Ammon's horn (tissue), 1 donor: ENCODE measurements at places on chromosomes 7 and 10.

- no peak for DNase-seq
Measured at GRCh38 chr7:89259085-89259484, 463.5 kb upstream of the TEX47 start.

GRCh38 chr10:23095404-23095965 lies at the start of gene MSRB2:
Gene MSRB2 (plus strand): TSS chr10:23095579. CDS start chr10:23095609, 30 bp downstream.
- peak; percentile 98 for DNase-seq

DNA sequence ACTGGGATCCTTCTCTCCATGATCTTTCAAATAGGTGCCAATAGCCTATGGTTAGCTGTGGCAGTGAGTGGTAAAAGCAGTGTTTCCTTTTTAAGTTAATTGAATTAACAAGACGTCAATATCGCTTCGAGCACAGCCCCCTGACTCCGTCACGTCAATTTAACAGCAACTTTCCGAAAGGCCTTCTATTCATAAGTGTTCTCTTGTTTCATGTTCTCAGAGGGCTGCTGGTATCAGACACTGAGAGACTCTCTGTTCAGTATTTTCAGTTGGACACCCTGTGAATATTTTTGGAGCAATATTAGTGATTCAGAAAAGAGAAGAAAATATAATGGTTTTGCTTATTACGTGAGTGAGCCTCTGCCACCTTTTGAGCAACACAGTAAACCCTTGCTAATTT lies 174.2 kb upstream of the INSYN2A start:
- no peak for DNase-seq

GRCh38 chr10:86341361-86341811 lies 25.2 kb downstream of the GRID1 start:
- DNase-seq: no peak

DNA sequence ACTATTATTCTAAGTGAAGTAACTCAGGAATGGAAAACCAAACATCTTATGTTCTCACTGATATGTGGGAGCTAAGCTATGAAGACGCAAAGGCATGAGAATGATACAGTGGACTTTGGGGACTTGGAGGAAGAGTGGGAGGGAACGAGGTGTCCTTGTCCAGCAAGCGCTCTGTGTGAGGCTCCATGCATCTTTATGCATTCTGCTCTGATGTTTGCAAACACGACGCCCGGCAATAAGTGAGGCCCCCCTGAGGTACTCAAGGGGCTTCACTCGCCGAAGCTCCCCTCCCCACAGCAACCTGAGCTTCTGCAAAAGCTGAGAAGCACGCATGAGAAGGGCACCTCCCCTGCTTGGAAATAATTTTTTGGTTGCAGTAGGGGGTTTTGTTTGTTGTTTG lies 103.3 kb downstream of the LHPP start:
- DNase-seq: no peak

DNA sequence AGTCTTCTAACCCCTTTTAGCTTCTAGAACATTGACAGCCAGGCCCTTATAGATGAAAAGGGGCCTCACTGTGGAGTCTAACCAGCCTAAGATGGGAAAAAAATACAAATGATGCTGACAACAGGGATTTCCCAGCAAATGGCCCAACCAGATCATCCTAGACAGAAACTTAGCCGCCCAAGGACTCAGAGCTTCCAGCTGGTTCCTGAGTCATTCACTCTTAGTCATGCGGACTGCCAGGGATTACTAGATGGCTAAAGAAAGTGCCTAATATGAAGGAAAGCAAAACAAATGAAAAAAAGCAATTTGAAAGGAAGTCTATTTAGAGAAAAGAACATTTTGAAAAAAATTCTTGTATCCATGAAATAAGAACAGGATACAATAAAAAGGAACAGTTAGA lies 23.7 kb downstream of the TSPAN14 start:
- DNase-seq: no peak

DNA sequence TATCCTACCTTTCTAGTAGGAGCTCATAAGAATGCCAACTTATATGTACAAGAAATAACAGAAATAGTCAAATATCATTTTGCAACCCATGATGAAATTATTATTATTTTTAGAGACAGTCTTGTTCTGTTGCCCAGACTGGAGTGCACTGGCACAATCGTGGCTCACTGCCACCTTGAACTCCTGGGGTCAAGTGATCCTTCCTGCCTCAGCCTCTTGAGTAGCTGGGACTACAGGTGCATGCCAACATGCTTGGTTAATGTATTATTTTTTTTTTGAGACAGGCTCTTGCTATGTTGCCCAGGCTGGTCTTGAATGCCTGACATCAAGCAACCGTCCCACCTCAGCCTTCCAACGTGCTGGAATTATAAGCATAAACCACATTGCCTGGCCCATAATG lies 44.8 kb downstream of the TNPO3 start:
- no peak for DNase-seq

DNA sequence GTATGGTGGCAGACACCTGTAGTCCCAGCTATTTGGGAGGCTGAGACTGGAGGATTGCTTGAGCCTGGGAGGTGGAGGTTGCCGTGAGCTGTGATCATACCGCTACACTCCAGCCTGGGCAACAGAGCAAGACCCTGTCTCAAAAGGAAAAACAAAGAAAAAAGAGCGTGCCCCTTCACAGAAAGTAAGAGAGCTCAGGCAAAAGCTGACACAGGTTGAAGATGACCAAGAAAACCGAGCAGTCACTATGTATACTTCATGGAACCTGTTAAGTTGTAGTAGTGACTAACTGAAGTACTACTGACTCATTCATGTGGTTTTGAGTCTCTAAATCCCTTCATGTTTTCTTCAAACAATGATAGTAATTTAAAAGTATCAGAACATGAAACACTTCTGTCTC lies 1.2 kb upstream of the PRRT4 start:
- no peak for DNase-seq

DNA sequence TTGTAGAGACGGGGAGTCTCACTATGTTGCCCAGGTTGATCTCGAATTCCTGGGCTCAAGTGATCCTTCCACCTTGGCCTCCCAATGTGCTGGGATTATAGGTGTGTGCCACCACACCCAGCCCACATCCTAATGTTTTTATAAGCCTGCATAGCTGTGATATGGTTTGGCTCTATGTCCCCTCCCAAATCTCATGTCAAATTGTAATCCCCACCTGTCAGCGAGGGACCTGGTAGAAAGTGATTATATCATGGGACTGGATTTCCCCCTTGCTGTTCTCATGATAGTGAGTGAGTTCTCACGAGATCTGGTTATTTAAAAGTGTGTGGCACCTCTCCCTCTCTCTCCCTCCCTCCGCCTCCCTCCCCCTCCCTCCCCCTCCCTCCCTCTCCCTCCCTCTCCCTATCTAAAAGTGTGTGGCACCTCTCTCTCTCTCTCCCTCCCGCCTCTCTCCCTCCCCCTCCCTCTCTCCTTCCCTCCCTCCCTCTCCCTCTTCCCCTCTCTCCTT lies 13.9 kb downstream of the BAMBI start:
- no peak for DNase-seq

DNA sequence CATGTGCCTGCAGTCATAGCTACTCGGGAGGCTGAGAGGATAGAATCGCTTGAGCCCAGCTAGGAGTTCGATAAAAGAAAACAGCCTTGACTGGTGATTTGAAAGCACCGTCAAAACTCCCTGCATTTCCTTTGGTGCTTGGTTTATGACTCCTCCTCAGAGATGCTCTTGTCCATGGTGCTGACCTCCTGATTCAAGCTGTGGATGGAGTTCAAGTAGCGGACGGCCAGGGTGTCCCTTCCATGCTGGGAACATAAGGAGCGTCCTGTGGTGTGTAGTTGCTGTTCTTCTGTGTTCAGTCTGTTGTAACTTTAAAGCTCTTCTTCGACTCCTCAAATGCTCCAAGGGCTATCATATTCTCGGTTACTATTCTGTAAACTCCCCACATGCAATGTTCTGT lies 382.5 kb upstream of the KIAA1217 start:
- DNase-seq: no peak

GRCh38 chr10:101879456-101880231 lies 36.0 kb upstream of the KCNIP2 start:
- DNase-seq: peak; percentile 70

DNA sequence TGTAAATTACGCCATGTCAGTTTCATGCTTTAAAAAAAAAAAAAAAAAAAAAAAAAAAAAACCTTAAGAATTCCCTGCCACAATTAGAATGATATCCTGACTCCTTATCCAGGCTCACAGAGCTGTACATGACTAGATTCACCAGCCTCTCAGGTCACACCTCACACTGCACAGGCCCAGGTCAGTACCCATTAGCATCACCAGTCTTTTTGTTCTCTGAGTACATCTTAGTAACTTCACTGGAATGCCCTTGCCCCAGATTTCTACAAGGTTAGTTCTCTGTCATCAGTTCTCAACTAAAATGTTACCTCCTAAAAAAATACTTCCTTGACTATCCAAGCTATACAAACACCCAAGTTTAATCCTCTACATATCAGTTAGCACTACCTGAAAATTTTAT lies 211.0 kb downstream of the LRRN3 start:
- DNase-seq: no peak

DNA sequence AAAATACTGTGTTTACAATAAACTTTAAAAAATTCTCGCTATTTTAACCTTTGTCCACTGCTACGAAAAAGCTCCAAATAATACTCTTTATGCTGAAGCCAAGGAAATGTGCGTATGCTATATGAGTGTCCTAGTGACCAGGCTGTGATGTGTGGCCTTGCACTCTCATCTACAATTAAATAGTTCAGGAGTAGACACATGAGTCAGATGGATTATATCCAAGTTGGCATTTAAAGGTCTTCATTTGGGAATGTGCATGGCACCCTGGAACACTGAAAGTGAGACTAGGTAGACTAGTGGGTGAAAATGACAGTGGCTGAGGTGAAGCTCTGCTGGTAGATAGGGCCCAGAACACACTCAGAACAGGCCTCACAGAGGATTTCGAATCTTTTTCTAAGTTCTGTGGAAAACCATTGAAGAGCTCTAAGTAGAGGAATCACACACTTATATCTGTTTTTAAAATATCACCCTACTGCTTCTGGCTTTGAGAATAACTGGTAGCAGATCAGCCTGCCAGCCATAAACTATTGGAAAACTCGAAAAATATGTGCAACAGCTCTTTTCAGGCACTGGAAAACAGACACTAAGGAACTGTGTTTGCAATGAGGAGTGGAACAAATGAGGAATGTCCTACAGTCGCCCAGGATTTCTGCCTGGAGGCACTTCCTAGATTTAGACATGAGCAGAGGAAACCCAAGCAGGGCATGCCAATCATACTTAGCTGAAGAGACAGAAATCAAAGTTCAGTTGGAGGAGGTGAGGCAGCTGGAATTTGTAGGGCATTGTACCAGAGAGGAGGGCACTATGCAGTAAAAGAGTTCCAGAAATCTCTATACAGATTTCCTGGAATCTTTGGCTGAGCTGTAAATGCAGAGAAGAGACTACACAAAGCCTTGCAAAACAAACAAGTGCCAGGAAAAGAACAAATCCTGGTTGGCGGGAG lies 603.8 kb upstream of the LRRTM3 start:
- DNase-seq: no peak

- no peak for DNase-seq
Measured at GRCh38 chr10:21811245-21811585, 192.3 kb downstream of the DNAJC1 start.

DNA sequence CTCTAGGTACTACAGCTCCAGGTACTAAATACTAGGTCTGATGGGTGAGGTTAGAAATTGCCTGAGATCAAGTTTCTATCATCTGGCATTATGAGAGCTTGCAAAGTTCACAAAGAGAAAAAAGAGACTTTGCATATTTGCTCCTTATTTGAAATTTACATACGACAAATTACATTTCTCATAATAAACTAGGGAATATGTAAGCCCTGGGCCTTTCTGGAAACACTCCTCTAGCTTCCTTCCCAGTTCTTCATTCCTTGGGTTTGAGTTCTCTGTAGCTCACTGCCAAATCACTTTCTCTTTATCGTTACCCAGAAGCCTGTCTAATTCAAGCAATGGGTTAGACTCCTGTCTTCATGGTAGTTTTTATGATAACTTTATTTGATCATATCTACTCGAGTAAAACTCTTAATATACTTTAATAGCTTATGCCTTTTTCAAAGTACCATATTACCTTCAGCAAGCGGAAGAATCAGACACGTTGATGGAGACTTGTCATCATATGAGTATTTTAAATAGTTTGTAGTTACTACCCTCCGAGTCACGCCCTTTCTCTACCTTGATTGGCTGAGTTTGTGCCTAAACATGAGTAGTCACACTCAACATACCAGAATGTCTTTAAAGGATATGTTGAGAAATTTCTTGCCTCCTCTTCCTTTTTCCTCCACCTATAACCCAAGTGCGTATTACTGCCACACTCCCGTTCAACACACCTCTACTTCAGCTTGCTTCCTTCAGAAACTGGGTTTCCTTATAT lies 150.5 kb downstream of the DKK1 start:
- DNase-seq: no peak

- DNase-seq: no peak
Measured at GRCh38 chr7:112120696-112121217, 85.4 kb downstream of the DOCK4 start.

GRCh38 chr10:34031400-34031799 lies 696.9 kb upstream of the NRP1 start:
- peak; percentile 34 for DNase-seq

- no peak for DNase-seq
Measured at GRCh38 chr7:152902870-152903860, 143.6 kb downstream of the ACTR3B start.

GRCh38 chr7:36966039-36966438 lies 241.7 kb upstream of the AOAH start:
- DNase-seq: no peak

DNA sequence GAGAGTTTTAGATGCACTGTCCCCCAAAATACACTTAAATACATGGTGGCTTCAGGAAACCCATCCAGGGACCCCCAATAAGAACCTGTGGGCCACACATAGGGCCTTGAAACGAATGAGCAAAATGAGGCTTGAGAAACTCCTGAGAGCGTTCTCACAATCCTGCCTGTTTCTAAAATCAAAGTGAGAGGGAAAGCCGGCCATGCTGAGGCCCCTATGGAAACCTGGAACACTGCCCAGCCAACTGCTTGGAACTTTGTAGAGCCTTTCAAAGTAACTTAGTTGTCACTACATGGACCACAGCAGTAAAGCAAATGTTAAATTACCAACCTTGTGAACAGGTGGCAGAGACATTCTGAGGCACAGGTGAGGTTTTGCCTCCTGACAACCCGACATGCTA lies 13.4 kb downstream of the SGMS1 start:
- peak; percentile 40 for DNase-seq

DNA sequence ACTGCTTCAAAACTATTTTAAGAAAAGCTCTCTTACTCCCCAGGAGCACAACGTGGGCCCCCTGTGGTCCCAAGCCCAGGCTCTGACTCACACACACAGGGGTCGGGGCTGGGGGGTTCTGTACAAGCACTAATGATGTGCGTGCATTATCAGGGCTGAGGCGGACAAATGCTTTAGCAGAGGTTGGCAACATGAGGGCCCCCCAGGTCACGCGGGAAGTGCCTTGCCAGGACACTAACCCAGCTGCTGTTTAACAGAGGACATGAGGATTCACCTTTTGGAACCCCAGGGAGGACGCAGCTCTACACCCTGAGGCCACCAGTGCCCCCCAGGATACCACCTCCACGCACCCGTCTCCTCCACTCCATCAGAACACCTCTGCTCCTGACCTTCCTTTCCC lies 342.8 kb downstream of the DNAJB6 start:
- no peak for DNase-seq

DNA sequence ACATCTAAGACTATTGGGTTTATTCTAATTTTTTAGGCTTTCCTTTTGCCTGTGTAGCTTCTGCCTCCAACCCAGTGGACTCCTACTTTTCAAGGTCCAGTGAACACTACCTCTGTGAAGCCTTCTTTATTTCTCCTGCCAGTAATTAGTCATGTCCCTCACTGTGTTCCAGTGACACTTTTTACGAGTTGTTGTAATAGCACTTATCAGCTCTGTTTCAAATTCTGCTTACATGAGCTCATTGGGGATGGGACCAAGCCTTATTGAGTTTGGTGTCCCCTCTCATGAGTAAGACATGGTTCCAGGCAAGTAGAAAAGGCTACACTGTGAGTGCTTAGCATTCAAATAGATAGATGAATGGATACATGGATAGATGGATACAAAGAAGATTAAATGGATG lies 184.6 kb downstream of the HIBADH start:
- no peak for DNase-seq
